ENCODE measurements at places on chromosomes 3 and 15.

- DNase-seq, result no peak
Observed at GRCh38 chr15:49044766-49045606, 1.3 kb downstream of the SECISBP2L start.

DNA sequence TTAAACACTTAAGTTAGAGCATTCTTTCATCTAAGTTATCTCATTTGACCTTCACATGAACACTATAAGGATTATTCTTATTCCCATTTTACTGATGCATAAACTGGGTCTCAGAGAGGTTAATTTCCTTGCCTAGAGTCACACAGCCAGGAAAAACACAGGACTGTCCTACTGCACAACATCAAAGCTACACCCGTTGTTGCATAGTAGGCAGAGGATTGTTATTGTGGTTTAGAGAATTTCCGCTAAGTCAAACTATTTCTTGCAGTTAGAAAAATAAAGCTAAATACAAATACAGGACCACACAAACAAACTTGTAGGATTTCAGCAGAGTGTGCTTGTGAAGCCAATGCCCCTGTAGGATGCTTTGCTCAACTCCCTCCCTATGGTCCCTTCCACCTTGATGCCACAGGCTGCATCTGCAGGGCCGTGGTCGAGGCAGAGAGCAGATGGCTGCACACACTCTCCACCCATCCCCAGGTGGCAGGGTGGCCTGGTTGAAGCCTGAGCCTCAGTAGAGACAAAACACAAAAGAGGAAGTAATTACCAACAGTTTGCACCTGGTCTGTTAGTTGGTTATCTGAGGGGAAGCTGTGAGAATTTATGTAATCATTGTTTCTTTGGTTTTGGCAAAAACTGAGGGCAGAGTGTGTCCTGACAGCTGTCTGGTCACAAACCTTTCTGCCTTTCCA, 41.1 kb upstream of the SKOR1 start:
- no peak for DNase-seq

GRCh38 chr3:105780107-105780506, 88.7 kb downstream of the CBLB start:
- no peak for DNase-seq

DNA sequence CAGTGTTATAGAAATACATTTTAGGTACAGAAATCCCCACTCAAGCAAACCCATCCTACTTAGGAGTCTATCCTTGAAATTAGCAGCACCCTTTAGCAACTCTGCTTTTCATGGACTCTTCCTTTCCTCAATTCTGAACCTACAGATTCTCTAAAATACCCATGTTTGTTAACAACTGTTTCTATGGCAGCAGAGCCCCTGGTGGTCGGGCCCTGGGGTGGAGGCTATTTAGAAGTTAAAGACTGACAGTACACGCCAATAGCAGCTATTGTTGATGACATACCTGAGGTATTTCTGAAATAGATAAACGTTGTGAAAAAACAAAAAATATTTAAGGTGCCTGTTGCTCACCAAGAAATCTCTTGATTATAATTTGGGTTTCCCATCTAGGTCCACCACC, 23.4 kb upstream of the NRG4 start:
- no peak for DNase-seq

GRCh38 chr15:92886042-92886537, 14.0 kb upstream of the CHD2 start:
- DNase-seq, result peak; percentile 33

DNA sequence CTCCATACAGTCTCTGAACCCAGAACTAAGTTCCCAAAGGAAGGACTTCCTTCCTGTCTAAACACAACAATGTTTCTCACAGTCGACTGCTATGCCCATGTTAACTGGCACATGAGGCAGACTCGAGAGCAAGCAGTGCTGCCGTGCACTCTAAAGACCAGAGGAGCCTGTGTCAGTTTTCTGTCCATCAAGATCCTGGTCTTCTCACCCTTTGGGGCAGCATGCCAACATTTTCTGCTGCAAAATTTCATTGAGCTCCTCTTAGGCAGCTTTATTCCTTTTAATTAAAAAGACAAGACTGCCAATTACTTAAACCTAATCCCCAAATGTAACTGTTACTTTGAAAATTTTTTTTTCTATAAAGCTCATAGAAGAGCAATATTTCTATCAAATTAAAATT, 205.1 kb downstream of the GAP43 start:
- DNase-seq, result no peak

DNA sequence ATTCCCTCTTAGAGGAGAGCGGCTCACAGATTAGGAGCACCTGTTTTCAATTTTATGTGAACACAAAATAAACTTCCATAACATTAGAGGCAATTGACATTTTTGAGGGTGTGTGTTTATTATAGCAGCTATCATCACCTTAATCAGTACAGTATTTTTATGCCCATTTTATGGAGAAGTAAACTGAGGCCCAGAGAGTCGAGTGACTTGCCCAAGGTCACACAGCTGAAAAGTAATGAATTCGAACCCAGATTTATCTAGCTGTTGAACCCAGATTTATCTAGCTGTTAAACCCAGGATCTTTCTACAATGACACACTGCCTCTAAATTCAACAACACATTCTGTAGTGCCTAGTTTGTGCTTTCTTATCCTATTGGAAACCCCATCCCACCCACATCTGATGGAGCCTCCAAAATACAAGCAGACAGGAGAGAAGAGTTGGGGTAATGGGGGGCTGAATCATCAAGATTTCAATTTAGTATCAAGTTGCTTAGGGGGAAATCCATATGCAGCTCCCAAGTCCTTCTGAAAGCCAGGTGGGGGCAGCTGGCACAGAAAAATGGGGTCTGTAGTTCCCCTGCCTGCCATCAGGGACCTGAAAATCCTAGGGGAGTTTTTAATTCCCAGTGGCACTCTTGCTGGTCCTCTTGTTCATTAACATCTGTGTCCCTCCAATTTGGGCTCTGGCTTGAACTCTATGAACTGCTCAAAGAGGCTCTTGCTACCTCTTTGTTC, 50.4 kb upstream of the TRA2B start:
- peak; percentile 11 for DNase-seq

DNA sequence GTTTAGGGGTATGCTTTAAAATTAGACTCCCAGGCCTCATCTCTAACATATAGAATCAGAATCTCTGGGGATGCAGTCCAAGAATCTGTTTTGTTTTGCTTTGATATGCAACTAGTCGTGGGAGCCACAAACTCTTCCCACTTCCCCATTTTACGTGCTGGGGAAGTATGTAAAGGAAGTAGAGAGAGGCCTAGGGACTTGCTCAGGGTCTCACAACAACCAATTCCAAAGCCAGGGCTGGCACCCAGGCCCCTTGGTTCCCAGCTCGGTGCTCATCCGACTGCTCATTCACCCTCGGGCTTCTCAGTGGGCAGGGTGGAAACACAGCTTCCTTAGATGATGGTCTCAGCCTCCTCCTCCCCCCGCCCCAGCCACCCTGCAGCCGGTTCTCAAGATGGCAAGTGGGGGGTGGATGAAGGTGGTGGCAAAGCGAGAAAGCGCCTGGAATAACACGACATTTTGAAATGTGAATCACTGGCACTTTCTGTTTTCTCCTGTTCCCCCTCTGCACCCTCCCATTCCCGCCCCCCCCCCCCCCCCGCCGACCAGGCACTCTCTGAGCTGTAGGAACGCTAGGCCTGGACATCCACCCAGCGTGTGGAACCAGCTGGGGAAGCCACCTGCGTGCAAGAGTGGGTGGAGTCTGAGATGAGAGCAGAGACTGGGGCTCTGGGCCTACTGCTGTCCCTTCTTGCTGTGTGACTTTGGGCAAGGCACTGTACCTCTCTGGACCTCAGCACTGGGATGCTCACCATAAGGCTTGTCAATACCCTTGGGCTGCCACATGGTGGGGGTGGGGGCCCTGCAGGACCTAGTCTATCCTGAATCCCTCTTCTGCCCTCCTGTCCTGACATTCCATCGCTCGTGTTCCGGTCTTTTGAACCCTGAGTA, 214.5 kb downstream of the RPLP1 start:
- no peak for DNase-seq
